Urothelium cell line (cell line): ENCODE measurements at places on chromosomes 5 and 9.

- no peak for DNase-seq
These were observed 142.8 kb upstream of the EFNA5 start for GRCh38 chr5:107813559-107813958.

DNA sequence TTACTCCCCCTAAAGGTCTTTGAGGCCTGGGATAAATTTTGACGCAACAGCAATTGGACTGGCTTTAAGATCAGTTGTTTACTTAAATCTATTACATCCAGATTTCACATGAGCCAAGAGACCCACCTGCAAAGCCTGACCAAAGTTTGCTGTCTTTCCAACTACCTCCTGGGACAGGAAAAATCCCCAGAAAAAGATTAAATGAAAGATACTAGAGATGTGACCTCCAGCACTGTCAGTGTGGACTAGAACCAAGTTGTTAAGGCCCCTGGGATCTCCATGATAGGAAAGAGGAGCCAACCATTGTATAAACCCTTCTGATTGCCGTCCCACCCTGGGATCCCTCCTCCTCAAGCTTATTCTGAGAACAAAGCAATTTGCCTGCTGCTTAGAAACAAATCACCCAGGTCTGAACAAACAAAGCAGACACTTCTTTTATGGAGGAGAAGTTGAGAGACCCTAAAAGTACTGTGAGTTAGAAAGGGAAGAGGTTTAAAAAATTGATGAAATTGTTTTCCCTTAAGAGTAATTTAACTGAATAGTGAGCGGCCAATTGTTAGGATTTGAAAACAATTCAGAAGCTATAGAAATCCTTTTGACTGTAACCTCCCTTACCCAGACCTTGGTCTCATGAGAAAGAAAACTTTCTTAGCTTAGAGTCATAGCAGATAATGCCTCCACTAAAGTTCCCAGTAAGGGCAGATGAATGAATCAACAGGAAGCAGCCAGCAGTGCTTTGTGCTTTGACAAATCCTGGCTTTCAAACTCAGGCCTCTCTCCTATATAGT, 255.2 kb downstream of the TMEM167A start:
- DNase-seq = no peak

DNA sequence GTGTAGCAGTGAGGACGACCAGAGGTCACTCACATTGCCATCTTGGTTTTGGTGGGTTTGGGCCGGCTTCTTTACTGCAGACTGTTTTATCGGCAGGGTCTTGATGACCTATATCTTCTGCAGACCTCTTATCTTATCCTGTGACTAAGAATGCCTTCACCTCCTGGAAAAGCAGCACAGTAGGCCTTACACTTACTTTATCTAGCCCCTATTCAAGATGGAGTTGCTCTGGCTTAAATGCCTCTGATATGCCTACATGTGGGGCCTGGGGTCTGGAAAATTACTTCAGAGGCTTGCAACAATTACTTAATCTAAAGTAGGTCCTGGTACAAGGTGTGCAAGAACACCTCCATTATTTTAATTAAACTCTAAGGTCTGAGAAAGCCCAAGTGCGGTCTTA, 86.9 kb upstream of the IL12B start:
- DNase-seq = no peak

DNA sequence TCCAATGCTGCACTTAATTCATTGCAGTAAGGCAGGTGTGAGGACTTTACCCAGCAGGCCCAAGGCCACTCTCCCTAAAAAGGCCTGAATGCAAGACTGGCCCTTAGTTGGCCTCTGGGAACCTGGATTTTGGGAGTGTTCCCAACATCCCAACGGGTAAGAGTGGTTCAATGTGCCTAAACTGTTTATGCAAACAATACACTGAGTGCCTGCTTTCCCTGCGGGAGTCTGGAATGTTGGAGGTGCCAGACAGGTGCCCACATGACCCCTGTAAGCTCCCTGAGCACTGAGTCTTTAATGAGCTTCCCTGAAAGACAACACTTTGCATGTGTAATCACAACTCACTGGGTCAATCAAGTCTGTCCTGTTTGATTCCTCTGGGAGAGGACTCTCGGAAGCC, 37.4 kb downstream of the NSUN2 start:
- DNase-seq = no peak

- DNase-seq = no peak
These were observed 17.2 kb downstream of the HK3 start for GRCh38 chr5:176881816-176882566.

DNA sequence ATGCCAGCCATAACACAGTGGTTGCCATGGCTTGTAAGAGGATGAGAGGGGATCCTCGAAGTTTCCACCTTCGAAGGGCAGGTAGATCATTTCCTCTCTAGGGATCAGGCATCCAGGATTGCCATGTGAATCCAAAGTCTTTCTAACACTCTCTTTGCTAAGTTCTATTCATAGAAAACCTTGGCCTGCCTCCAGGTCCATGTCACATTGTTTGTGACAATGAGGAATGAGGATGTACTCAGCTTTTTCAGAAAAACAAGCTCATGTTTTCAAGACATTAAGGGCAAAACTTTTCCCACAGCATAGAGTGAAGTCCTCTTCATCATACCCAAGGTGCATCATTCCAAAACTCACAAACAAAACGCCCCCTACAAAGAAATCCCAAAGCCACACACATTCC, 19.6 kb downstream of the ESM1 start:
- DNase-seq = no peak

- DNase-seq = no peak
These were observed 48.2 kb upstream of the MTMR12 start for GRCh38 chr5:32360906-32361305.

- DNase-seq = no peak
These were observed 92.2 kb downstream of the SEMA6A start for GRCh38 chr5:116482394-116482793.

DNA sequence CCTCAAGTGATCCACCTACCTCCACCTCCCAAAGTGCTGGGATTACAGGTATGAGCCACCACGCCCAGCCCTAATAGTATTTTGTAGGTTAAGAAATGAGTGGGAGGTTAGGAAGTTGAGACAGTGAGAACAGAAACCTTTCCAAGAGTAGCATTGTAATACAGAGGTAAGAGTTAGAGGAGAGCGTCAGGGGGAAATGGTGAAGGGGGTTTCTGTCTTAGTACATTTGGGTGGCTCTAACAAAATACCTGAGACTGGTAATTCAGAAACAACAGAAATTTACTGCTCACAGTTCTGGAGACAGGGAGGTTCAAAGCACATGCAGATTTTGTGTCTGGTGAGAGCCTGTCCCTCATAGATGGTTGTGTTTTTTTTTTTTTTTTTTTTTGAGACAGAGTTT, 18.8 kb downstream of the SMIM3 start:
- no peak for DNase-seq

GRCh38 chr5:83752700-83753099, 32.0 kb upstream of the HAPLN1 start:
- DNase-seq = no peak
